Transverse colon (tissue), 4 donors: ENCODE measurements at places on chromosomes 13 and 19. TPM values are rescaled to one million over a fixed set of nuclear protein-coding genes. Genes with fewer than 3 reads are reported as not detected.
A peak's percentile ranks its signal among the peaks of the same experiment; 100 is the strongest.

The SMAD9 gene
- total RNA-seq = 9.2 TPM

The IFNL3 gene
- not detected for total RNA-seq

The ZNF565 gene
- 1.00 TPM for total RNA-seq

The CD177 gene
- 720 TPM for total RNA-seq

The MEIOSIN gene
- not detected for total RNA-seq

The KIR3DL2 gene
- total RNA-seq = not detected

The ZNF99 gene
- total RNA-seq = not detected

DNA sequence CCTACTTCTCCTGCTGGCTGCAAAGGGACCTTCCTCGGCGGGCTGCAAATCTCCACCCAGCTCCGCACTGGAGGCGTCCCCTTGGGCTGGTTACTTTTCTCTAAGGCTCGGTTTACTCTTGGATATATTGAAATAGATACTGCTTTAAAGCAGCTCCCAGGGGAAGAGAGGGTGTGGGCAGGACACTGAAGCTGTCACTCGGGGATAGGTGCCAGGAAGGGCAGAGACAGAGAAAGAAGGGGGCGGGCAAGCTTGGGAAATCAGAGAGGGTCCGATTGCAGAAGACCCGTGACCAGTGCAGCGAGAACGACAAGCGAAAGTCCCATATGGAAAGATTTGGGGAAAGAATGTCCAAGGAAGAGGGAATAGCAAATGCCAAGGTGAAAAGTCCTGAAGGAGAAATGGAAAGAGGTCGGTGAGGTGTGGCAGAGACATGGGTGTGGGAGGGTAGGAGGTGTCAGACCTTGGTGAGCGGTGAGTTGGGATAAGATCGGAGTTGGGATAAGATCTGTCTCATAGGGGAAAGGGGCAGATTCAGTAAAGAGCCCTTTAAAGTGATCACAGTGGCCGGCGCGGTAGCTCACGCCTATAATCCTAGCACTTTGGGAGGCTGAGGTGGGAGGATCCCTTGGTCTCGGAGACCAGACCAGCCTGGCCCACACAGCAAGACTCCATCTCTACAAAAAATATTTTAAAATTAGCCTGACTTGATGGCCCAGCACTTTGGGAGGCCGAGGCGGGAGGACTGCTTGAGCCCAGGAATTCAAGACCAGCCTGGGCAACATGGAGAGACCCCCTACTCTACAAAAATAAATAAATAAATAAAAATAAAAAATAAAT lies 618 bp downstream of the THSD8 start:
- peaks cover 15% of the 10 kb centered on the region for H3K4me1 ChIP-seq
- H3K27me3 ChIP-seq = no peaks in the 10 kb centered on the region
- peak overlapping the region; percentile 80 for H3K4me3 ChIP-seq

GRCh38 chr19:12987781-12988180 lies 7.5 kb upstream of the NFIX start:
- no peak for DNase-seq
- no peaks in the 10 kb centered on the region for H3K27me3 ChIP-seq
- no peak overlapping the region for H3K27ac ChIP-seq
- no peak overlapping the region for H3K4me3 ChIP-seq
- no peaks in the 10 kb centered on the region for H3K36me3 ChIP-seq

DNA sequence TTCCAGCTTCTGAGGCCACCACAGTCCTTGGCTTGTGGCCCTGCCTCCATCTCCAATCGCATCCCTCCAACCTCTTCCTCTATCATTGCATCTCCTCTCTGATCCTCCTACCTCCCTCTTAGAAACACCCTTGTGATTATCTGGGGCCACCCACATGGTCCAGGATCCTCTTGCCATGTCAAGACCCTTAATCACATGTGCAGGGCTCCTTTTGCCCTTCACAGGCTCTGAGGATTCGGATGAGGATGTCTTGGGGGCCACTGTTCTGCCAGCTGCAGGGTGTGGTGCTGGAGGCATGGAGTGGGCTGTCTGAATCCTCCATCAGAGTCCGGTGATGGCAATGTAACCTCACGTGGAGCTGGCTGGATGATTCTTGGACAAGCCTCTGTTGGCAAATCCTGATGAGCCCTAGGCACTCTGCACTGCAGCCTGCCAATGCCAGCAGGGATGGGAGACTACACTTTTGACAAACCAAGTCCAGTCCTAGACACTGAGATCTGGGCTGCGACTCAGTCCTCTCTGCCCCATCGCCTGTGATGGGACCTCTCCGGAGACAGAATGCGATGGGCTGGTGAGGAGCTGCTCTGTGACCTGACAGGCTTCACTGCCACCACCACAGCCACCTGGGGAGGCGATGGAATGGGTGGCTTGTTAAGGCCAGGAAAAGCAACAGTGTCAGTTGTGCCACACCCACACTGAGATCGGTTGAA lies 61.2 kb downstream of the CCDC70 start:
- H3K4me1 ChIP-seq = no peaks in the 10 kb centered on the region
- H3K27ac ChIP-seq = no peak overlapping the region

- no peaks in the 10 kb centered on the region for H3K4me1 ChIP-seq
- no peak overlapping the region for H3K27ac ChIP-seq
- no peaks in the 10 kb centered on the region for H3K27me3 ChIP-seq
- no peaks in the 10 kb centered on the region for H3K36me3 ChIP-seq
- H3K4me3 ChIP-seq = no peak overlapping the region
Measured at GRCh38 chr13:107834281-107834680, 381.1 kb downstream of the LIG4 start.

DNA sequence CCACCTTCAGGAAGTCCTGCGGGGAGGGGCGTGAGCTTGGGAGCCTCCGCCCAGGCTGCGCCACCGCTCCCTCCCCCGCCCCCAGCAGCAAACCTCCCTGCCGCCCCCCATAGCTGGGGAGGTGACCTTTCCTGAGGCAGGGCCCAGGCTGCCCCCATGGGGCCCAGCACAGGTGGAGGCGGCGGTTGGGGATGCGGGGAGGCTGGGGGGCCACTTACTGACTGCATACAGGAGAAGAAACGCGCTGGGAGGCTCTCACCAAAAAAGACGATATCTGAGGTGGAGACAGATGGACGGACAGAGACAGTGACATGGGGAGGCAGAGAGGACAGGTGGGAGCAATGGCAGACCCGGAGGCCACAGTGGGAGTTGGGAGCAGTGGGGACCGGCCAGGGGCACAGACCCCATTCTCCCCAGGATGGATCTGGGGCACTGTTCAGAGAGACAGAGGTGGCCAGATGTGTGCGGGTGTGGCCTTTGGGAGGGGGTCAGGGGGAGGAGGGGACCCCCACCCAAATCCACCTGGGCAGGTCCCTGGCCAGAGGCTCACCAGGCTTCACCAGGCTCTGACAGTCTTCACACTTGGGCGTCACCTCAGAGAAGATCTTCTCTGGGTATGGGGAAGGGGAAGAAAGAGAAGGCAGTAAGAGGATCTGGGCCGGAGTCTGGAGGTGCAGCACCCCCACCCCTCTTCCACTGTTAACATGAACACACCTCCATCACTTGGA lies 3.0 kb upstream of the RINL start:
- H3K36me3 ChIP-seq = peaks cover 6% of the 10 kb centered on the region
- DNase-seq = no peak
- no peak overlapping the region for H3K4me3 ChIP-seq
- no peaks in the 10 kb centered on the region for H3K27me3 ChIP-seq
- H3K27ac ChIP-seq = no peak overlapping the region
- H3K4me1 ChIP-seq = peaks cover 12% of the 10 kb centered on the region

DNA sequence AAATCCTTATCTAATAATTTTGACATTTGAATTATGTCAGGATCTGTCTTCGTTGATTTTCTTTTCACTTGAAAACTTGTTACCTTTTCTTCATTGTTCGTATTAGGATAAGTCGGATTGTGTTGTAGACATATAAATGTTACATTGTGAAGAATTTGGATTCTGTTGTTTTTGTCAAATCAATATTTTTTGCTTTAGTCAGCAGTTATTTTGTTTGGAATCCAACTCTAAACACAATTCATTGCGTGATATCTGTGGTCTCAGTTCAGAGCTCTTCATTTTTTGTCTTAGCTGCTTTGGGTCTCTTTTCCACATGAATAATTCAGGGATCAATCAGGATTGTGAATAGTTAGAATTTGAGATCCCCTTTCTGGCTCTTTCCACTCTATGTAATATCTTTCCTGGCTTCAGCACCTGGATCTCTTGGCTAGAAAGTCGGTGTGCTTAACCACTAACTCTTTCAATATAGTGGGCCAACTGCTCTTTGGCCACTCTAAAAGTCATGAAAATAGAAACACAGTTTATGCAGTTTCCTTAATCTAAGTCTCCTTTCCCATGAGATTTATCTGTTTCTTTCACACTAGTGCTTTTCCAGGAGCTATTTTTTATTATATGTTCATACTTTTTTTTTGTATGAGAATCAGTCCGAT lies 2494.2 kb upstream of the PCDH20 start:
- no peak overlapping the region for H3K4me3 ChIP-seq
- no peak overlapping the region for H3K27ac ChIP-seq
- no peaks in the 10 kb centered on the region for H3K27me3 ChIP-seq
- H3K4me1 ChIP-seq = no peaks in the 10 kb centered on the region
- no peaks in the 10 kb centered on the region for H3K36me3 ChIP-seq
- DNase-seq = no peak

GRCh38 chr19:48635263-48635965 lies 1.8 kb downstream of the DBP start:
- DNase-seq = peak; percentile 82
- peak overlapping the region; percentile 97 for H3K27ac ChIP-seq
- peaks cover 70% of the 10 kb centered on the region for H3K4me1 ChIP-seq
- H3K4me3 ChIP-seq = peak overlapping the region; percentile 70

GRCh38 chr13:21796775-21797514 lies 126.1 kb downstream of the FGF9 start:
- H3K4me1 ChIP-seq = no peaks in the 10 kb centered on the region
- H3K4me3 ChIP-seq = no peak overlapping the region
- no peaks in the 10 kb centered on the region for H3K27me3 ChIP-seq
- DNase-seq = no peak
- H3K36me3 ChIP-seq = no peaks in the 10 kb centered on the region

DNA sequence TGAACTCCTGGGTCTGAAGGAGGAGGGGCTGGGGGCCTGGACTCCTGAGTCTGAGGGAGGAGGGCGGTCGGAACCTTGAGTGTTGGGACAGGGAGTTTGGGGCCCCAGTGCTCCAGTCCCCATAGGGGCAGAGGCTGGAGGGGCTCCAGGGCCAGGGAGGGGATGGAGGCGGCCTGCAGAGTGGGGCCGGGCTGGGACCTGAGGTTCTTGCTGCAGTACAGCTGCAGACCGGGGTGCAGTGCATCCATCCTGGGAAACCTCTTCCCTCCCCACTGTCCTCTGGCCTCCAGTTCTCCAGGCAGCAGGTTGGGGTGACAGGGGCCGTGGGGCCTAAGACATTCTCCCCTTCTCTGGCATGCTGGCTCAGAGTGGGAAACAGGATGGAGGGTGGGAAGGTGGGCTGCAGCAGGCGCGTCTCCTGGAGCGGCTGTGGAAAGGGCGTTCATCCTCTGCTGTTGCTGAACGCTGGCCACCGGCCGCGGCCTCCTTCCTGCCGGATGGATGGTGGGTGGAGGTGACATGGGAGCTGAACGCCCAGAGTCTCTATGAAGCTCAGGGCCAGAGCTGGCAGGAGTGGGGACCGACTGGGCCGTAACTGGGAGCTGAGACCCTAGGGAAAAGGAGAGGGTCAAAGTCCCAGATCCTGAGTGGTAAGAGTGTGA lies 1.6 kb downstream of the BRSK1 start:
- H3K36me3 ChIP-seq = no peaks in the 10 kb centered on the region
- H3K4me3 ChIP-seq = no peak overlapping the region
- DNase-seq = no peak
- H3K27me3 ChIP-seq = peaks cover 19% of the 10 kb centered on the region
- no peak overlapping the region for H3K27ac ChIP-seq

- H3K27ac ChIP-seq = no peak overlapping the region
- no peaks in the 10 kb centered on the region for H3K27me3 ChIP-seq
- no peak for DNase-seq
- H3K4me3 ChIP-seq = no peak overlapping the region
- H3K36me3 ChIP-seq = no peaks in the 10 kb centered on the region
Measured at GRCh38 chr13:32454886-32455593, 27.1 kb upstream of the N4BP2L1 start.

DNA sequence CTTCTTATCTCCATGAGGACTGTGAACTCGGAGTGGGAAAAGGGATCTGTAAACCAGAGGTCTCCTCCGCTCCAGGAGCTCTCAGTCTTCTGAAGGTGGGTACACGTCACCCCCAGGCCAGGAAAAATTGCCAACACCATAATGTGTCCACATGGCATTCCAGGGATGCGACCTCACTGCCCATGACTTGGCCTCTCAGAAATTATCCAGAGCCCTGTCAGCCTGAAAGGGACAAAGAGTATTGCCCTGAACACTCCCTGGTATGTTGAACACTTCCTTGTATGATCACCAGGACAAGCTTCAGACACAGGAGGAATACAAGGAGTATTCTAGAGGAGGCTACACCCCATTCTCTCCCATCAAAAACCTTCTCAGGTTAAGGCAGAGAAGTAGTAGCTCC lies 81.0 kb upstream of the SLC7A1 start:
- H3K4me3 ChIP-seq = no peak overlapping the region
- H3K36me3 ChIP-seq = no peaks in the 10 kb centered on the region
- H3K27me3 ChIP-seq = no peaks in the 10 kb centered on the region
- DNase-seq = no peak
- H3K27ac ChIP-seq = peak overlapping the region; percentile 34
- no peaks in the 10 kb centered on the region for H3K4me1 ChIP-seq

DNA sequence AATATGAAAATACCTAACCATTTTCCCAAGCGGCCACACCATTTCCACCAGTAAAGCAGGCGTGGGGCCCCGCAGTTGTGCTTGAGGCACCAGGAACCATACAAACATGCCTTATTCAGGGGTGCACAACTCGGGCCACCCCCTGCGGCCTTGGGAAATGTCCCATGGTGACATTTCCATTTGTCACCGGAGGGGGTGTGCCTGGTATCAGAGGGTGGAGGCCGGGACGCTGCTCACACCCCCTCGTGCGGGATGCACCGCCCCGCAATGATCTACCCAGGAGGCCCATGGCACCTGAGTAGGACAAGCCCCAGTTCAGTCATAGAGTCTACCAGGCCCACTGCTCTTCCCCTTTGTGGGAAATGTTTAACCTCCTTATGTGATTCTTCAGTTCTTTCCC lies 218.8 kb downstream of the TEX29 start:
- no peak overlapping the region for H3K27ac ChIP-seq
- H3K4me3 ChIP-seq = no peak overlapping the region
- H3K4me1 ChIP-seq = no peaks in the 10 kb centered on the region
- H3K36me3 ChIP-seq = no peaks in the 10 kb centered on the region
- peaks cover 49% of the 10 kb centered on the region for H3K27me3 ChIP-seq

GRCh38 chr13:113009743-113010509 lies 40.9 kb downstream of the MCF2L start:
- H3K4me3 ChIP-seq = no peak overlapping the region
- H3K36me3 ChIP-seq = no peaks in the 10 kb centered on the region
- H3K4me1 ChIP-seq = no peaks in the 10 kb centered on the region
- no peak for DNase-seq
- no peaks in the 10 kb centered on the region for H3K27me3 ChIP-seq
- no peak overlapping the region for H3K27ac ChIP-seq

DNA sequence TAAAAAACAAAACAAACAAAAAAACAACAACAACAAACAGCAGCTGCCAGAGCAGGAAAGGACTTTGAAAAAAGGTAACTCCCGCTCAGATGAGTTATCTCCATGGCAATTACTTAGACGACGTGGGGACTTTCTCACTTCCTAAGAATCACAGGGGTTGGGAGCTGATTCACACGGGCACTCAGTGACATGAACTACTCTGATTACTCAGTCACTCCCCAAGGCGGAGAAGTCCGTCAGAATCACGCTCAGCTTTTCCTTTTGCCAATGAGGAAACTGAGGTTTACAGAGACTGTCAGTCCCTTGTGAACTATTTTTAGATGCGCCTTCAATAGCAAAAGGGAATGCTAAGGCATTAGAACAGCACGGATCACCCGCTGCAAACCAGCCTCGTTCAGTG lies 32.3 kb upstream of the MATK start:
- DNase-seq = no peak
- no peak overlapping the region for H3K4me3 ChIP-seq
- no peaks in the 10 kb centered on the region for H3K4me1 ChIP-seq
- H3K27ac ChIP-seq = no peak overlapping the region
- peaks cover 6% of the 10 kb centered on the region for H3K27me3 ChIP-seq
